Trophoblast cell (in vitro differentiated cells and primary cell): ENCODE measurements at places on chromosomes 6 and 20.

DNA sequence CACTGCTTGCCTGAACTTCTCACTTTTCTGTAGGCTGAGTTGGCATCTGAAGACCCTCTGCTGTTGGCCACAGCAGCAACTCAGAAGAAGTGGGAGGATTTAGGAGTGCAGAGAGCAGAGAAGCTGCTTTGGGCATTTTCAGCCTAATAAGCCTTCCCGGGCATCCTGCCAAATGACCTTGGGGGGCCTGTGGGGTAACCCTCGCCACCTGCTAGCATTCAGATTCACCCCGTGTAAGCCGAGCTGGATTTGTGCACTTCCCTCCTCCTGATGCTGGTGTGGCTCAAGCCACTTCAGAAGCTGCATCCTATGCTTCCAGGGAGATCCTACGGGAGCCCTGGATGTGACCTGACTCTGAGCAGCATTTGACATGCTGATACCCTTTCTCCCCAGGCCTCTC lies 114.8 kb downstream of the LRFN2 start:
- H3K4me3 ChIP-seq, result no peak overlapping the region
- no peak for DNase-seq
- H3K36me3 ChIP-seq, result no peaks in the 10 kb centered on the region

DNA sequence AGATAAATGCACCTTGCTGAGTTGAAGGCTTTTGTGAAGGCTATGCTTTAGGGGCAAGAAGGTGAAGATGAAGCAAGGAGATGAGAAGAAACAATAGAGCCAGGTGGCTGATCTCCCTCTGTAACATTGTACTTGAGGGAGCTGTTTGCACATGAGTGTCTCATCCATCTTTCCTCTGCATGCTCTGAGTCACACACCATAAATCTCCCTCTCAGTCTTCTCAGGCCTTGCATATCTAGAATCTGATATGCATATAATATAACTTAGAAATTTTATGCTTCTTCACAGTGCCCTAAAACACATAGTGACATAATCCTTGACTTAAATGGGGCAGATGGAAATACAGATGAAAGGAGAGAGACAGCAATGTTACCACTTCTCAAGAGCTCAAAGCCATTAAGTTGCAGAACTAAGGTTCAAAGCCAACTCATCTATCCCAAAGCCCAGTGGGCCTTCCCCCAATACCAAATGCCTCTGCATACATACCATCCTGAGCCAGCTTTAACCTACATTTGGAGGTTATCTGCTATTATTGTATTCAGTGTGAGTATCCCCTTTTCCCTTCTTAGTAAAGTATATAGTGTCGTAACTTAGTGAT lies 62.4 kb upstream of the STXBP5 start:
- H3K4me3 ChIP-seq, result no peak overlapping the region
- no peaks in the 10 kb centered on the region for H3K4me1 ChIP-seq
- no peak for DNase-seq
- no peak overlapping the region for H3K27ac ChIP-seq
- H3K27me3 ChIP-seq, result no peaks in the 10 kb centered on the region

DNA sequence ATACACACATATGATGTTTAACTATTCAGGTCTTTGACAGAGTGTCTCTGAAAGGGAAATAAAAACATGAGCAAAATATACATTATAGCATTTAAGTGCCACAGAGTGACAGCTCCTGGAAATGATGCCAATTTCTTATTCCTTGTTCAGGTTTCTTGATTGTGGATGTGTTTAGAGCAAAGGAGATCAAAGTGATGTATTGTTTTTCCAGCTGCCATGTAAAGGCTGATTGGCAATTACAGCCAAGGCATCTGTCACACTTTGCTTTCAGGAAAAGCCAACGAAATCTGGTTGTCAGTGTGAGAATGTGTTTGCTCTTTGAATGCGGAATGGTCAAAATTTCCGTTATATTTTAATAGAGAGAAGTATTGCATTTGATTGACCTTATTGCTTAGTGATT lies 347.8 kb upstream of the FLRT3 start:
- H3K36me3 ChIP-seq, result no peaks in the 10 kb centered on the region
- no peaks in the 10 kb centered on the region for H3K27me3 ChIP-seq
- no peak overlapping the region for H3K4me3 ChIP-seq
- DNase-seq, result no peak
- no peaks in the 10 kb centered on the region for H3K4me1 ChIP-seq
- no peak overlapping the region for H3K27ac ChIP-seq

GRCh38 chr20:49602345-49603208 lies 34.6 kb upstream of the PTGIS start:
- no peaks in the 10 kb centered on the region for H3K36me3 ChIP-seq
- H3K27me3 ChIP-seq, result no peaks in the 10 kb centered on the region
- H3K4me1 ChIP-seq, result no peaks in the 10 kb centered on the region
- DNase-seq, result no peak
- H3K27ac ChIP-seq, result no peak overlapping the region
- H3K4me3 ChIP-seq, result no peak overlapping the region

DNA sequence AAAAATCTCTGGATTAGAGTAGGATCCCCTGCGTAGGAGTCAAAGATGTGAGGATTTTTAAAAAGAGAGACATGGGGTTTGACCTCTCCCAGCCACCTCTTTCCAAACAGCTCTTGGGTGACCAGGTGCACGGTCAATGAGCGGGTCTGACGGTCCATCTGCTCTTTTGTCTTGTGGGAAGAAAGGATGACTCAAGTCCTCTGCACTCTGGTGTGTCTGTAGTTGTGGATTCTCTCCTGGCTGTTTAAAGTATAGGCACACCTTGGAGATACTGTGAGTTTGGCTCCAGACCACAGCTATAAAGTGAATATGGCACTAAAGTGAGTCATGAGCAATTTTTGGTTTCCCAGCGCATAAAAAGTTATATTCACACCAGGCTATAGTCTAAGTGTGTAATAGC lies 209.8 kb downstream of the BMP7 start:
- no peak overlapping the region for H3K27ac ChIP-seq
- DNase-seq, result no peak
- H3K36me3 ChIP-seq, result no peaks in the 10 kb centered on the region
- H3K4me3 ChIP-seq, result no peak overlapping the region
- no peaks in the 10 kb centered on the region for H3K27me3 ChIP-seq

GRCh38 chr20:23565503-23566045 lies 2.7 kb downstream of the CST9L start:
- H3K4me3 ChIP-seq, result no peak overlapping the region
- no peaks in the 10 kb centered on the region for H3K36me3 ChIP-seq
- DNase-seq, result no peak
- H3K27ac ChIP-seq, result no peak overlapping the region
- no peaks in the 10 kb centered on the region for H3K4me1 ChIP-seq
- no peaks in the 10 kb centered on the region for H3K27me3 ChIP-seq

- no peaks in the 10 kb centered on the region for H3K36me3 ChIP-seq
- H3K27me3 ChIP-seq, result peaks cover 69% of the 10 kb centered on the region
- peaks cover 8% of the 10 kb centered on the region for H3K4me1 ChIP-seq
- H3K27ac ChIP-seq, result no peak overlapping the region
- H3K4me3 ChIP-seq, result no peak overlapping the region
- no peak for DNase-seq
These were observed 4.8 kb downstream of the SLC32A1 start for GRCh38 chr20:38728911-38729642.

DNA sequence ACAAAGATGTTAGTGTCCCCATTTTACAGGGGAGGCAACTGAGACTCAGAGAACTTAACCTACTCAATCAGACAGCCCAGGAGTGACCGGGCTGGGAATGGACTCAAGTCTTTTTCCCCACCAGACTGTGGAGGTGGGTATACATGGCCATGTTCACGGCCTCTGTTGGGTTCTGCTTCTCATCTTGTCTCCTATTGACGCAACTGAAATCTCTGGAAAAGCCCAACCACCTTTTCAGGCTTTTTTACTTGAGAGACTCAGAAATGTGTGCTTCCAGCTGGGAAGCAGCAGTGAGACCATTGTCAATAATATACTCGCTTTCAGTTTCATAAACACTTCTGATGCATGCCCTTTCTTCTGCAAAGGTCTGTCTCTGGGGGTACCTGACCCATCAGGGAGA lies 70.7 kb downstream of the SOBP start:
- no peaks in the 10 kb centered on the region for H3K4me1 ChIP-seq
- no peaks in the 10 kb centered on the region for H3K36me3 ChIP-seq
- H3K27ac ChIP-seq, result no peak overlapping the region
- H3K4me3 ChIP-seq, result no peak overlapping the region
